Gastrocnemius medialis (tissue), 4 donors: ENCODE measurements at places on chromosomes 16 and 17. TPM values are rescaled to one million over a fixed set of nuclear protein-coding genes. Genes with fewer than 3 reads are reported as not detected.

- DNase-seq = no peak
- no peaks in the 10 kb centered on the region for H3K4me1 ChIP-seq
- H3K27me3 ChIP-seq = no peaks in the 10 kb centered on the region
- no peaks in the 10 kb centered on the region for H3K36me3 ChIP-seq
- H3K27ac ChIP-seq = no peak overlapping the region
Observed at GRCh38 chr17:55368706-55369105, 52.9 kb downstream of the MMD start.

- H3K4me1 ChIP-seq = no peaks in the 10 kb centered on the region
- no peak overlapping the region for H3K4me3 ChIP-seq
- no peak overlapping the region for H3K27ac ChIP-seq
- DNase-seq = no peak
Observed at GRCh38 chr16:27819881-27820610, 243.5 kb downstream of the GSG1L start.

GRCh38 chr16:69402439-69402838, 16.6 kb upstream of the TERF2 start:
- H3K4me1 ChIP-seq = peaks cover 22% of the 10 kb centered on the region
- DNase-seq = no peak
- H3K36me3 ChIP-seq = no peaks in the 10 kb centered on the region
- H3K27ac ChIP-seq = no peak overlapping the region
- no peaks in the 10 kb centered on the region for H3K27me3 ChIP-seq

DNA sequence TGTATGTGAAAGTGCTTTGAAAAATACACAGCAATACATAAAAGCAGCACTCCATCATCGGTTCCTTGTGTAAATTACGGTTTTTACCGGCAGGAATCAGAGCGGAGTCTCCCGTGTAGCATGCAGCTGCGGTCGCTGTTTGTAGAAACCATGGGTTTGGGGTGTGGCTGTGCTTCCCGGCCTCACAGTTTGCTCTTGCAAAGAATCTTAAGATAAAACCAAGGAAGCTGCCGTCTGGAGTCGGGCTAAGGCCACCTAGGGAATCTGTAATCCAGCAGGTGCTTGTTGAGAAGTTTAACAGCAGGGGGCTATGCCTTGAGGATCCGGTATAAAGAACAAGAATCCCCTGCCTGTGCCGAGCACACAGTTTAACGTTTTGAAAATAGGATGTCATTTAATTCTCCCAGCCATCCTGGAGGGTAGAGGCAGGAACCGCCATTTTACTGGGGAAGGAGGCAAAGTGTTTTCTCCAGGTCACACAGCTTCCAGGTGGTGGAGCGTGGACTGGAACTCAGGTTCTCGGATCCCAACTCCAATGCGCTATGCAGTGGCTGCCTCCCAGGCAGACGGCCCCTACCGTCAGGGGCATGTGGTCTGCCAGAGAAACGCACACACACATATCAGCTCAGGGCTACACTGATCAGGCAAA, 6.0 kb upstream of the TLCD3A start:
- H3K27ac ChIP-seq = no peak overlapping the region
- H3K4me3 ChIP-seq = no peak overlapping the region
- peaks cover 5% of the 10 kb centered on the region for H3K4me1 ChIP-seq
- DNase-seq = no peak
- no peaks in the 10 kb centered on the region for H3K36me3 ChIP-seq
- H3K27me3 ChIP-seq = no peaks in the 10 kb centered on the region

DNA sequence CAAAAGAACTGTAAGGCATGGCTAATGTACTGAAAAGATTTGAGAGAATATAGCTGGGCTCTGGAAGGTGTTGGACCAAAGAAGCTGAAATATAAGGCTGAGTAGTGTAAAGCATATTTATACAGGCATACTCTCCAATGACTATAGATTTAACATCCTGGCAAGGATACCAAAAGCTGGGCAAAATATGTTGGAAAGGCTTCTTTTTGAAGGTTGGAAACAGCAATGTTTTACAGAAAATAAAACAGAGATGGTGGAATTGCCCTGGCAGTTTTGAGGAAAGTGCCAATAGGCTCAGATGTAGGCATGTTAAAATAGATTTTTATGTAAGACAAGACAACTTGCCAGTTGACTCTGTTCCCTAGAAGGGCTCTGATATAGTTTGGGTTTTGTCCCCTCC, 184.1 kb upstream of the SHISA6 start:
- H3K27me3 ChIP-seq = no peaks in the 10 kb centered on the region
- no peak overlapping the region for H3K27ac ChIP-seq
- H3K36me3 ChIP-seq = no peaks in the 10 kb centered on the region
- no peaks in the 10 kb centered on the region for H3K4me1 ChIP-seq
- no peak for DNase-seq

DNA sequence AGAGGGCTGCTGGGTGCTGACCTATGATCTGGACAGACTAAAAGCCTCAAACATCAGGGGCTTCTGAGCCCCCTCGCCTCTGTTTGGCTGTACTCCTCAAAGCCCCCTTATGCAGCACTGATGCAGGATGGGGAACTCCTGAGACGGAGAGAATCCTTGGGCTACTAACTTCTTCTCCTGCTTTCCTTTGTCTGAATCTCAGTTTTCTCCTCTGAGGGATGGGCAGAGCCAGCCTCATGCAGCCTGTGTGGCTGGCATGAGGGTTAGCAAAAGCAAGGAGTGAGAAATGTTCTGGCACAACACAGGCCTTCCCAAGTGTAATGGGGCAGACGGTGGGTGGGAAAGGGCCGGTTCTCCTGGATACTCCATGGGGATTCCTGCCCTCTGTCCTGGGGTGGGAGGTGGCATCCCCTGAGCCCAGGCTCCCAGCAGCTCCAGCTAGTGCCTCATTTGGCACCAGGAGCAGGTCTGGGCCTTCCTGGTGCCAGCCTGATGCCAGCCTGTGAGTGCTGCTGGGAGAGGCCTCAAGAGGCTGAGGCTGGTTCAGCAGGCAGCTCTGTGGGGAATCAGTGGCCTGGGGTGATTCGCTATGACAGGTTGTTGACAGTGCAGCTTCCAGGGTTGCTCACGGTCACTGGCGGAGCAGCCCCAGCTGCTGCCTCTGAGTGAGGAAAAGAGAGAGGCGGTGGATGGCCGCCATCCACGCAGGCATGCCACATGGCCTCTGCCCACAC, 4.0 kb upstream of the BRD7 start:
- H3K27me3 ChIP-seq = no peaks in the 10 kb centered on the region
- H3K27ac ChIP-seq = peak overlapping the region; percentile 62
- H3K4me1 ChIP-seq = peaks cover 18% of the 10 kb centered on the region

- no peaks in the 10 kb centered on the region for H3K27me3 ChIP-seq
- DNase-seq = no peak
- no peak overlapping the region for H3K4me3 ChIP-seq
- H3K27ac ChIP-seq = peak overlapping the region; percentile 43
Observed at GRCh38 chr16:85657267-85657650, 31.5 kb downstream of the GINS2 start.

- no peaks in the 10 kb centered on the region for H3K36me3 ChIP-seq
- peak; percentile 66 for DNase-seq
- H3K27ac ChIP-seq = peak overlapping the region; percentile 77
Observed at GRCh38 chr16:660459-661183, 7.3 kb upstream of the RHOT2 start.

Gene TNK1
- 0.13 TPM for total RNA-seq

Gene PERCC1
- total RNA-seq = not detected
